ENCODE measurements at places on chromosomes 2 and 18. TPM values are rescaled to one million over a fixed set of nuclear protein-coding genes. Genes with fewer than 3 reads are reported as not detected.

- DNase-seq = no peak
Measured at GRCh38 chr2:240613781-240614180, 11.5 kb upstream of the GPR35 start.

DNA sequence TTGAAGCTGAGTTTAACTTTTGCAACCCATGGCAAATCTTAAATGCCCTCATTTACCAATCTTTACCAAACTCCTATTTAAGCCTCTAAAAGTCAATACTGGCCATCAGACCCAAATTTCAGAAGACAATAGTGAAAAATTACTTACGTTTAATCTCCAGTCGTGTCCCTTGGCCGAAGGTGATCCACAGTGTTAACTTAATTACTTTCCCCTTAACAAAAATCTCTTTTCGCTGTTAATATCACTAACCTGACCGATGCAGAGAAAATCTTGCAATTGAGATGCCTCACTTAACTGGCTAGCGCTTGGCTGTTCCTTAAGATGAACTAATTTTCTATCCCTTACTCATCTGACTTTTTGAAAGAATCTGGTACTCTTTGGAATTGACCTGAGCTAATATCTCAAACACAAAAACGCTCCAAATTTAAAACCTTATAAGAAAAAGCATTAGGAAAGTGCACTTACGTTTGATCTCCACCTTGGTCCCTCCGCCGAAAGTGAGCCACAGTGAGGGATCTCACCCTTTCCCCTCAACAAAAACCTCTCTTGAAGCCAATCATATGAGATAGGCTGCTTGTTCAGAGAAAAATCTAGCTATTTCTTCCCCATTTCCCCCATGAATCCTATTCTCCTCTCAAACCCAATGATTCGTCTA lies 169.1 kb downstream of the RPIA start:
- DNase-seq = no peak

GRCh38 chr18:31667185-31667584 lies 17.2 kb downstream of the B4GALT6 start:
- DNase-seq = no peak

- DNase-seq = no peak
Measured at GRCh38 chr2:102433973-102434654, 11.2 kb downstream of the IL18RAP start.

DNA sequence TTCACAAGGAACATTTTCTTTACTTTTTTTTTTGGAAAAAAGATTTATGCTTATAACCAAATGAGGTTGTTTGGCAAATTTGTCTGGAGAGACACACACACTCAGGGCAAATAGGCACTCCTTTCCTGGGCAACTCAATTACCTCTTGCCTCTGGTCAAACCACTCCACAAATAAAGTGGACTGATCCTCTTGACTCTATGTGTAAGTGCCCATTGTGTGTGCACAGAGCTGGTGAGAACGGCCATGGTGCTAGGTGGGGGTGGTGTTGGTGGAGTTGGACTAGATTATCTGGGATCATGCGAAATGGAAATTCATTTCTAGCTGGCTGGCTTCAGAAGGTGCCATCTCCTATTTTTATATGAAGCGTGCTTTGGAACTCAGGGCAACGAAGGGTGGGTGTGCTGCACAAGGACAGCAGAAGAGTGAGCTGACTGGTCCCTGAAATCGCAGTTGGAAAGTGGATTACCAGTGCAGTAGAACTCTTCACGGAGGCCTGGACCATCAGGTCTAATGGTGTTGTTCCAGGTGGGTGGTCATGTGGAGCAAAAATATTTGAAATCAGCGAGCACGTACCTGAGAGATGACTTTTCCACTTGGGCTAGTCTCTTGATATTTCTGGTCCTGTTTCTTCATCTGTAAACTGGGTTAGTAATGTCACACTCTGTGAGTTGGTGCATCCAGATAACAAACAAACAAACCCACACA lies 149.9 kb downstream of the RPIA start:
- no peak for DNase-seq

- DNase-seq = no peak
Measured at GRCh38 chr2:1709335-1709605, 35.0 kb downstream of the PXDN start.

- no peak for DNase-seq
Measured at GRCh38 chr2:51959696-51960095, 927.8 kb upstream of the NRXN1 start.

- no peak for DNase-seq
Measured at GRCh38 chr2:134468776-134469175, 214.9 kb downstream of the MGAT5 start.

DNA sequence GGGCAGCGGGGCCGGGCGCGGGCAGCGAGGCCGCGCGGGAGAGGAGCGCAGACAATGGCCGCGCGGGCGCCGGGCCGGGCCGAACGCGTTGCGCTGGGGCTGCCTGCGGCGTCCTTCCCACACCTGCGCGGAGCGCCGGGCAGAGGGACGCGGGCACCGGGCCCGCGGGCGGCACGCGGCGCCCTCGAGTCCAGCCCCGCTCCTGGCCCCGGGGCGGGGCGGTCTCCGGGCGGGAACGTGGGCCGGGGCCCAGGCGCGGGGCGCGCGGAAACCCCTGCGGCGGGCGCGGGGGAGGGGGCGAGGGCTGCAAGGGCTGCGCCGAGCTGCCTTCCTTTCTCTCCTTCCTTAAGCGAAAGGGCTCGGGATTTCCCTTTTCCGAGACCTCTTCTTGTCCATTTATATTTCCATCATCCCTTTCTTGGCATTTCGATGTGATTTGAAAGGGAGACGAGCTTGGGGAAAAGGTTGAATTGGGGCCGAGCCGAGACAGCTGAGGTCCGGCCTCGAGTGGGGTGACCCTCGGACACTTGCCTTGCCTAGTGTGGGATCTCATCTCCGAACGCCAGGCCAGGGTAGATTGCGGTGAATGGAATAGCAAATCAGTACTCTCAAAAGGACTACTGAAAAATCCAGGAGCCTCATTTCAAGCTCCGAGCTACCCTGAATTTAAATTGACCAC lies 676 bp downstream of the KLHL23 start:
- DNase-seq = peak; percentile 14

DNA sequence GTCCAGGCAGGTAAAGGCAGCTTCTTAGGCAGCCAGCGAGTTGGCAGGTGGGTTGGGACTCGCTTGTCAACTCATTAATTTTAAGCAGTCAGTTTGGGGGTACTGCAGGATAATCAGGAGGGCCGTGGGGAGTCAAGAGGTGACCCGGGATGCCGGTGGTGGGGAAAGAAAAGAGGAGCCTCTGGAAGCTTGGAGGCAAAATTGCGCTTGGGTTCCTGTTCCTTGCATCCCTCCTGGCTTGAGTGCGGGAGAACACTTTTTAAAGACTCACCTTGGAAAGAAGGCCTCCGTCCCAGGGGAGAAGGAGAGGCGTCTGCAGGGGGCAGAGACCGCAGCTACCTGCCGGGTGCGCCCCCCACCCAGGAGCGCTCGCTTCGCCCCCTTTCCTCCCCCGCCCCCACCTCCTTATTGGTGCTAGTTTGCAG lies at the start of gene KCNJ3:
KCNJ3 (plus strand) TSS at position 400 of the 425 bp plus-strand sequence. CDS start 81 bp downstream, outside the sequence.
- no peak for DNase-seq

- peak; percentile 9 for DNase-seq
Measured at GRCh38 chr2:31197166-31197565, 20.1 kb downstream of the CAPN14 start.

GRCh38 chr2:76472946-76473345 lies 762.2 kb upstream of the GCFC2 start:
- DNase-seq = no peak

DNA sequence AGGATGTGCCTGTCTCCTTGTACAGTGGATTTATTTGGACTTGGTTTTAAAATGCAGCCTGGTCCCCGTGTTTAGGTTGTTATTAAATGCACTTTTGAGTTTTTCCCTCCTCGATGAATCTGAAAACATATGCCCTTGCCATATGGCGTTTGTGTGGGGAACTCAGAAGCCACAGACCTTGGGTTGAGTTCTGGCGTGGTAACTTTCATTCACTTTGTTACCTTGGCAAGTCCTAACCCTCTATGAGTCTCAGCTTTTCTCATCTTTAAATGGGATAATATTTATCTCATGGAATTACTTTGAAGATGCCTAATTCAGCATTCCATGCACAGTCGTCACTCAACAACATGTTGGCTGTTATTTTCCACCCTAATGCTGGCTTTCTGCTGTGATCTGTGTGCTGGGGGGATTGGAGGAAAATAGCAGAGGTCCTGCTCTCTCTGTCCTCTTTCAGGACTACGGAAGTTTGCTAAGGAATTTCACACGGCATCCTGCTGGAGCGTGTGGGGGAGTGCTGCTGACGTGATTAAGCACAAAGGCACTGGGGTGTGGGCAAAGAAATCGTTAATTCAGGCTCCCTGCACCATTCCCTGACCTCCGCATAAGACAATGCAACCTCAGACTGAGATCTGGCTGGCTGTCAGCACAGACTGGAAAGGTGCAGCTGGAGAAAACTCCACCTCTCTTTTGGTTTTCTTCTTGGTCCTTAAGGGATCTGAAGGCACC lies 61.7 kb downstream of the LDLRAD4 start:
- DNase-seq = no peak

GRCh38 chr2:233053928-233054784 lies 6.0 kb upstream of the INPP5D start:
- DNase-seq = peak; percentile 35

DNA sequence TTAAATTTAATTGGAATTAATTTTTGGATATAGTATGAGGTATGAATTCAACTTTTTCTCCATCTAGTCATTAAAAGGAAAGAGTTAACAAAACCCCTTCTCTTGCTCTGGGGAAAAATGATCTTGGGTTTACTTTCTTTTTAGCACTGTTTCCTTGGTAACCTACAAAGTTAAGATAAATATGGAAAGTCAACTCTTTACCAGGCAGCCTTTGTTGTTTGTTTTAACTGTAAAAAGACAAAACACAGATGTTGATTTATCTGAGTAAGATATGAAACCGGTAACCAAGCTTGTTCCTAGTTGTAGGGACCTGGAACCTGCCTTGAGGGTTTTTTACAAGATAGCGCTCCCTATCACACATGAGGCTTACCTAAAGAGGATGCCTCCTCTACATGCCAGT lies 10.1 kb upstream of the SANBR start:
- no peak for DNase-seq

DNA sequence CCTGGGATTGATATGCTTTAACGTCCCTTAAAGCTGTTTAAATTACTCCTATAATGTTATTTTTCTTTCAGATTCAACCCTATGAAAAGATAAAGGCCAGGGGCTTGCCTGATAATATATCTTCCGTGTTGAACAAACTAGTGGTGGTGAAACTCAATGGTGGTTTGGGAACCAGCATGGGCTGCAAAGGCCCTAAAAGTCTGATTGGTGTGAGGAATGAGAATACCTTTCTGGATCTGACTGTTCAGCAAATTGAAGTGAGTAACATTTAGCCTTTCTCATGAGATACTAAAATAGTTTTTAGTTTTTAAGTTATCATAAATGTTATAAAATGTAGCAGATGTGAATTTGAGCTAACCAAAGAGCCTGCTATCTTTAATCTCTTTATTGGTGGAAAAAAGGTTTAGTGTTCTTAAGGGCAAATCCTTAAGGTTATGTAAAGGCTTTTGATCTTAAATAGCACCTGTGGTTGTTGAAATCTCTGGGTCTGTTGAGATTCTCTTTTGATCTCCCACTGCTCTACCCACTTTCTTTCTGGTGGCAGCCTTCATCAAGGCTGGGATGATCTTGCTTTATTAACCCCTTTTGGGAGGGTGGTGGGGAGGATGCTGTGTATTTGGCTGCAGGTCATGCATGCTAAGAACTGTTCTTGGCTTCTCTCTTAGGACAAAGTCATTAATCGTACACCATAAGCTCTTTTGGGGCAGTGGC lies 40.9 kb downstream of the UGP2 start:
- DNase-seq = no peak

- DNase-seq = no peak
Measured at GRCh38 chr18:50125456-50125855, 69.5 kb downstream of the MYO5B start.

DNA sequence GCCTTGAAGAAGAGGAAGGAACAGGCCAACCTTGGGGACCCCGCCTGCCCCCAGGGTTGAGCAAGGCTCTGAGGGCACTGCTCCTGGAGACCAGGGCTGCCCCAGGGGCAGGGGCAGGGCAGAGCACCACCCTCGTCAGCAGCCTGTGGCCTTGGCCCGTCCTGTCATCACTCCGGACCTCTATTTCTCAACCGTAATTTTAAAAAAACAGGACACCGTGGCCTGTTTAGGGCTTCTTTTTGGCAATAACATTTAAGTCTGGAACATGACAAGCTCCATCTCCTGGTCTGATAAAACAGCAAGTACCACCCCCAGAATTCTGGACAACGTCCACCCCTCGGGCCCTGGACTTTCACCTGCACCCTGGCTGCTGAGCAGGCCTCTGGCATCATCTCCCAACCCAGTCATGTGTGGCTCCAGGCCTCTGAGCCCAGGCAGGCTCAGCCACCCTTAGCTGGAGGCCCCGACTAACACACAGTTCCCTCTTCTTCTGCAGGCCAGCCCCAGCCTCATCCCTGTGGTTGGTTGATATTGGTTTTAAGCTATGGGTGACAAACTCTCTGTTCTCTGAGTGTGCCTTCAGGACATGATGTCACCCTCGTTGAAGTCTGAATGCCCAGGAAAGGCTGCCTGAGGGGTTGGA lies 22.6 kb upstream of the ID2 start:
- DNase-seq = no peak

GRCh38 chr18:63892566-63892965 lies 5.1 kb downstream of the SERPINB2 start:
- no peak for DNase-seq

- DNase-seq = peak; percentile 72
Measured at GRCh38 chr2:46170611-46171350, 126.4 kb upstream of the EPAS1 start.

- DNase-seq = no peak
Measured at GRCh38 chr2:57880446-57880845, 166.2 kb upstream of the VRK2 start.

- no peak for DNase-seq
Measured at GRCh38 chr18:35227254-35227653, 13.6 kb upstream of the ZNF397 start.

DNA sequence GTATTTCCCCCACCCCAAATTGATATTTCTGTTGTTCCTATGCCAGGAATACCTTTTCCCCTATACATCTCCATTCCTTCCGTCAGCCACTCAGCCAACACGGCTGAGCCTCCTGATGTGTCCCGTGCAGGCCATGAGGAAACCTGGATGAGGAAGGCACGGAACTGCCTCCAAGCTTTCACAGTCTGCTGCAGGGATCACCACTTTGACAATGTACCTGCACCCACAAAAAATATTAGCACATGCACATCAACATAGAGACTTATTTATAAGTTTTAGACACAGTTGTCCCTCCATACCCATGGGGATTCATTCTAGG lies 101.4 kb upstream of the PPP1CB start:
- DNase-seq = no peak

The ANKRD30B gene
- not detected for total RNA-seq

The ABHD1 gene
- not detected for total RNA-seq

The DNAJC5G gene
- not detected for total RNA-seq

The ELOA2 gene
- not detected for total RNA-seq

The C2orf76 gene
- 8.3 TPM for total RNA-seq

The COL5A2 gene
- total RNA-seq = 51.7 TPM

The B4GALT6 gene
- total RNA-seq = 7.2 TPM

Measured in mammary epithelial cell (primary cell).